SHP77 treated with DMSO at 0.1 percent for 48 hours (cell line): ENCODE measurements at places on chromosomes 2 and 18.

DNA sequence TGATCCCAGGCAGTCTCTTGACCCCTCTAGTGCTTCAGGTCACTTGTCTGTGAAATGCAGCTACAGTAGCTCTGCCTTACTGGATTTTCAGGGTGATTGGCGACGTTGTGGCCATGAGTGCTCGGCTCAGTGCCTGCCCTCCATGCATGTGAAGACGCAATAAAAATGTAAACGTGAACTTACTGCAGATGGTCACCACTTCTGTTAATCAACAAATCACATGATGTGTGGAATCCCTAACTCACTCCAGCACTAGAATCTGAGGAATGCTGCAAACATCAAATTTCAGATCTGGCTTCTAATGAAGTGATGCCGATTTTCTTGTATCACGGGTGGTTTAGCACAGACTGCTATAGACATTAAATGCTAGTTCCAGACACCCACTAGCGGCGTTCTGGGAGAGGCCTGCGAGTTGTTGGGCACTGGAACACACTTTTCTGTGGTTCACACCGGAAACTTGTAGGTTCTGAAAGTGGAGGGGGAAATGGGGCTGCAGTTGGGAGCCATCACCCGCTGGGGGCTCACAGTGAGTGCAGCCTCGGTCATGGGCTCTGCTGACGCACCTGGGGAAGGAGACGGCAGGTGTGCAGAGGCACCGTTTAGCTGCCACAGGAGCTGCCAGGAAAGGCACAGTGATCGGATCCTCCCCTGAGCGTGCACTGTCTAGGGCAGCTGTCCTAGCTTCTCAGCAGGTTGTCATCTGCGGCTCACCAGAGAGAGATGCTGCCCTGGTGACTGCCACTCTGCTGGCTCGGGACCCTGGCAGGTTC lies 6.5 kb downstream of the CNDP1 start:
- DNase-seq, result no peak

- no peak for DNase-seq
Observed at GRCh38 chr2:121561617-121562268, 31.1 kb downstream of the RNU4ATAC start.

DNA sequence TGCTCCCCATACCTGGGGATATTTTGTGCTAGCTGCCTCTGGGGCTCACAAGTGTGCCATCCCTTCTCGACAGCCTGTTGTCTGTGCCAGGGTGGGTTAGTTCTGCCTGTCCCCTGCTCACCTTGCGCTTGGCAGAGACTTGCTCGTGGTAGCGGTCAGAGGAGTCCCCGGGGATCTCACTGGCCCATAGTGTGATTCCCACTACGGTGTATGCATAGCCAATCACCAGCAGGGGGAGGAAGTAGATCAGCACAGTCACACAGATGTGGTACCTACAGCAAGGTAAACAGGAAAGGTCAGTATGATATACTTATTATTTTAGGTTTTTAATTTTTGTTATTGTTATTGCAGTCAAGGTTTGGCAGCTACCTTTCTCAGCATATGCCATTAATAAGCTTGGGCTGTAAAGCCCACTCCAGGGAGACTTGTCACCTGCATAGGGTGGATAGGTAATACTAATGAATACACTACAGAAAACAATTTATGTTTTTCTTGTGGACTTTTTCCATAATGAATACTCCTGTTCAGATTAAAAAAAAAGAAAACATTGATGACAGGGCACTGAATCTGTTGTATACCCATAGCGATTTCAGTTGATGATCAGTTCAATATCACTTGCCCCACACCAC lies 95.2 kb downstream of the POLE4 start:
- peak; percentile 70 for DNase-seq

DNA sequence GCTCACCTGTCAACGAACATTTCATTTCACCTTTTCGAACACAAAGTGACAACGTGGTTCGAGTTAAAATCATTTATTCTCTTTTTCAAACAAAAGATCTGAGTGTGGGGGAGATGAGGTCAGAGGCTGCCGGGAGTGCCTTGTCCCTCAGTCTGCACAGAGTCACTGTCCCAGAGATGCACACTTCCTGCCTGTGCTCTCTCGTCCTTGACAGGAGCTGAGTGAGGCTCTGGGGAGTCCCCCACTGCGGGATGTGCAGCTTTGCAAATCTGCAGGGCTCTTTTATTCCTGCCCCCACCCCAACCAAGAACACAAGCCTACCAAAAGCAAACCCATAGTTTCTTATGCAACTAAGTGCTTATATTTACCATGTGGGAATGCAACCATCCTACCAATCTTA lies 497.8 kb downstream of the EIPR1 start:
- no peak for DNase-seq

GRCh38 chr2:165245081-165245793 lies 6.0 kb downstream of the SCN2A start:
- DNase-seq, result no peak

DNA sequence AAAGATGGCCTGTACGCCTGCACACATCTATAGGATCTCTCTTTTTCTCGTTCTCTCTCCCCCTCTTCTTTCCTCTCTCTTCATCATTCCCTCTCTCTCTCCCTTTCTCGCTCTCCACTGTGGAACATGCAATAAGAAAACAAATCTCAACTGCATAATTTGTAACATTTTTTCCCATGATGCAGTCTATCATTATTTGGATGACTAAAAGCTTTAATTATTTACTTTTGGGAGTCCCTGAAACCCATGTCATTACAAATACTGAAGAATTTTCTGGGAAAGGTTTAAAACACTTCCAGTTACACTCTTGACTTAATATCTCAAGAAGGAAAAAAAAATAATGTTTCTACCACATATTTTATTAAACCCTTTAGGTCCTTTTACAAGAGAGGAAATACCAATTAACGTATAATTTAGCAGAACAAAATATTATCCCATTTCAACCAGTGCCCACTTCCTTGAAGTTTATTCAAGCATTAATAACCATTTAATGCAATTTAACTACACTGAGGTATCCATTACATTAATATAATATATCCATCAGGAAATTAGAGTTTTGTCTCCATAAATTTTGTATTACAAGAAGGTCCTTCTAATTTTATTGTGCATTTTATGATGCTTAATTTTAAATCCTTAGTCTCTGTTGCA lies 1615.2 kb upstream of the ACVR2A start:
- no peak for DNase-seq

DNA sequence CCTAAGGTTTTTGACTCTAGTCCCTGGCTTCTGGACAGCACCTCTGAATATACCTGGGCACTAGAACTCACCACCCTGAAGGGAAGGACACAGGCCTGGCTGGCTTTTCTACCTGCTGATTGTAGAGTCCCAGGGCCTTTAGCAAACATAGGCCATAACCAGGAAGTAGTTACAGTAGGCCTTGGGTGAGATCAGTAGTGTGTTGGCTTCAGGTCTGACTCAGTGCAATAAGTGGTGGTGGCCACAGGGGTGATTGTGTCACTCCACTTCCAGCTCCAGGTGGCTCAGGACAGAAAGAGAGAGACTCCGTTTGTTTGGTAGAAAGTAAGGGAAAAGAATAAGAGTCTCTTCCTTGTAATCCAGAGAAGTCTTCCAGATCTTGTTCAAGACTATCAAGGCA lies 101.7 kb upstream of the LGALSL start:
- DNase-seq, result no peak

DNA sequence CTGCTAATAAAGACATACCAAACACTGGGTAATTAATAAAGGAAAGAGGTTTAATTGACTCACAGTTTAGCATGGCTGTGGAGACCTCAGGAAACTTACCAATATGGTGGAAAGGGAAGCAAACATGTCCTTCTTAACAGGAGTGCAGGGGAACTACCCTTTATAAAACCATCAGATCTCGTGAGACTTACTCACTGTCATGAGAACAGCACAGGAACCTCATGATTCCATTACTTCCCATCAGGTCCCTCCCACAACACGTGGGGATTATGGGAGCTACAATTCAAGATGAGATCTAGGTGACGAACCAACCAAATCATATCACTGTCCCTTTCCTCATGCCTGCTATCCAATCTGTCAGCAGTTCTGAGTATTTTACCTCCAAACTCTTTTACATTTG lies 586.7 kb downstream of the TDRD15 start:
- no peak for DNase-seq

DNA sequence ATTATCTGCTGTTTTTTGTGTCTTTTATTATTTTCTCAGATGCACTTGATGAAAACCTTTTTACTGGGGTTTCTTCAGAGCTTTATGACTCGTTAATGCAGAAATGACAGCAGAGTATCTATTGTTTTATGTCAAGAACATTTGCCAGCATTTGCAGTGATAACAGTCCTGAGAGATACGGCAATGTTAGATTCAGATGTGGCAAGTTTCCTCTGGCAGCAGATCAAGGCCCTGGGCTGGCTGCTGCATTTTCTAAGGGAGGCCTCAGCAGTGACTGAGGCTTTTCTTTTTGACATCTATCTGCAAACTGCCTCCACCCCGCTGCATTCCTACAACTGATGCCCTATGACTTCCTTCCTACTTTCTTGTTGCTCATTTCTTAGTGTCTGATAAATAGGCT lies 40.2 kb downstream of the EFEMP1 start:
- DNase-seq, result no peak

DNA sequence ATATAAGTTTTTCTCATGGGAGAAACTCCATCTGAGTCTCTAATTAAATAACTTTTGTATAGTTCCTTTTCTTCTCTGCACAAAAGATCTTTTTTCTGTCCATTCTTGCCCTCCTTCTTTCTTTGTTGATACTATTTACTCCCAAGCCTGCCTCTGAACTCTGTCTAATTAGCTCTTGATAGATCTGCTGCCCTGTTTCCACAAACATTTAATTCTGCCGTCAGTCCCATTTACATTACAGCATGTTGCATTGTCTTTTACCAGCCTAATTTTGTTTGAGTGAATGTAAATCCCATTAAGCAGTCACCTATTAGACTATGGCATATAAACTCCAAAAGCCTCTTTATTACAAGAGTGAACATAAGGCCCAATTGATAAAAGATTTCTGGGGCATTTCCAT lies 254.4 kb downstream of the ERBB4 start:
- DNase-seq, result no peak
